ENCODE measurements at places on chromosomes 7 and 10.

DNA sequence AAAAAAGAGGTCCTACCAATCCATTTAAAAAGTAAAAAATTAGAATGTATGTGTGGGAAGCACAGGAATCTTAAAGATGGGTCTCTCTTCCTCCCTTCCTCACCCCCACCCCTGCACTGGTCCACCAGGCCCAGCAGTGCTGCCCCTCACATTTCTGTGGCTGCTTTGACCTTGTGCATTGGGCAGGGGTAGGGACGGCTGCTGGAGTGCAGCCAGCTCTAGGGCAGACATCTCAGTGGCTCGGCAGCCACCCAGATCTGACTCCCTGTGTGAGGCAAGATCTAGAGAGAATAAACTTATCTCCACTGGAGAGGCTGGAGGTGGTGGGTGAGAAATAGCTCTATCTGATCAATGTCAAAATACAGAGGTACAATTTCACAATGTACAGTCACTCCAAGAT is 6.7 kb downstream of the FAM180A start:
- DNase-seq = no peak

DNA sequence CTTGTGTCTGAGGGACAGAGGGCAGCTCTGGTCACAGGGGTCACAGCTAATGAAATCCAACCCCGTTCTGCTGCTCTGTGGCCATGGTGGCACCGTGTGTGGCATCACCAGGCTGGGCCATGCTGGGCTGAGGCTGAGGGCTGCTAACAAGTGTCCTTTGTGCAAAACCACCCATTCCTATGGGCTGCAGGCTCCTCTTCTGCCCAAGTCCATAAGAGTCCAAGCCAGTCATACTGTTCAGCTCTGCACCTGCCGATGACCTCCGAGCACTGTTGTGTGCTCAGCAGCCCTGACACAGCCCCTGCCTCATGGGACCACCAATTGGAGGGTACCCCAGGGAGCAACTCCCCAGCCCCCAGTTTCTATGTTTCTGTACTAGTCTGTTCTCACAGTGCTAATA is 133.1 kb downstream of the WDR11 start:
- no peak for DNase-seq

DNA sequence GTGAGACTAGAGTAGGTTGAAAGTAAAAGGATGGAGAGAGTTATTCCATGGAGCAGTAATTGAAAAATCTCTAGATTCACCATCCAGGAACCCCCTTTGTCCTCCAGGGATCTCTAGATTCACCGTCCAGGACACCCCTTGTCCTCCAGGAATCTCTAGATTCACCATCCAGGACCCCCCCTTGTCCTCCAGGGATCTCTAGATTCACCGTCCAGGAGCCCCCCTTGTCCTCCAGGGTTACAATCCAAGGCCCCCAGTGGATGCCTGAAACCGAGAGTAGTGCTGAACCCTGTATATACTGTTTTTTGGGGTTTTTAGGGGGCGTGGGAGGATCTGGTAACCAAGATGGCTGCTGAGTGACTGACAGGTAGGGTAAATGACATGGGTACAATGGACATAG is 38.3 kb upstream of the PPP2R2D start:
- DNase-seq = no peak

DNA sequence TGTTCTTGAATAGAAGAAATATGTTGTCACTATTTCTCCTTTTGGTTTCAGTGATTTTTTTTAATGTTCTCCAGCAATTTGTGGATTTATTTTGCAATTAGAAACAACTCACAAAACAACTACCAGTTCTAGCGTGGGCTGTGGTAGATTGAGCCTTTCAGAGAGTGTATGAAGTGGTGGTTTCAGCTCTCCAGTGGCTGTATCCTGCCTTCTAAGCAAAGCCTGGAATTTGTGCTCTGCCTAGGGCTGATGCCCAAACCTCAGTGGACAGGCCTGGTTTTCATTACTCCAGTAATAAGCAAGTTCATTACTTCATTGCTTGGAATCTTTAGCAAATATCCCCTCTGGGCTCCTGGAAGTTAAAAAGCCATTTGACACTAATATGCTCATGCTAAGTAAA is 35.9 kb downstream of the APBB1IP start:
- no peak for DNase-seq

- DNase-seq = no peak
These were observed 80.4 kb downstream of the SEMA3A start for GRCh38 chr7:84113906-84114850.

DNA sequence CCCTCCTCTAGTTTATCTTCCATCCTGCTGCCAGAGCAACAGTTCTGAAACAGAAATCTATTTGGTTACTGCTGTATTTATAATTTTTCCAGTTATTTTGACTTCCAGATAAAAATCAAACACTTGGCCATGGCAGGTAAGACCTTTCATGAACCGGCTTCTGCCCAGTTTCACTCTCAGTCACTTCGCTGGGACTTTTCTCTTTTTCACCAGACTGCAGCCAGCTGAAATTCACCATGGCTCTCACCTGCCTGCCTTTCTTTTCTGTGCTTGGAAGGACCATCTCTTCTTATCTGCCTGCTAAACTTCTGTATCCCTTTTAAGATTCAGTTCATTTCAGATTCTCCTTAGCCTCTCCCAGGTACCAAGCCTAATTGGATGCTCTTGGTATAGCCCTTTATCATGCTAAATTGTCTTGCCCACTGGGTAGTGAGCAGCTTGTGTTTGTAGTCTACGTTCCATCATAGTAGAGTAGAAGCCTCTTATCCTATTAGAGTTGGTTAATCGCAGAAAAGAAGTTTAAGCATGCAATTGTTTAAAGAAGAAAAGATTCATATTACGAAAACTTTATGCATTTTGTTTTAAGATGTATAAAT is 71.7 kb downstream of the TAF3 start:
- no peak for DNase-seq

DNA sequence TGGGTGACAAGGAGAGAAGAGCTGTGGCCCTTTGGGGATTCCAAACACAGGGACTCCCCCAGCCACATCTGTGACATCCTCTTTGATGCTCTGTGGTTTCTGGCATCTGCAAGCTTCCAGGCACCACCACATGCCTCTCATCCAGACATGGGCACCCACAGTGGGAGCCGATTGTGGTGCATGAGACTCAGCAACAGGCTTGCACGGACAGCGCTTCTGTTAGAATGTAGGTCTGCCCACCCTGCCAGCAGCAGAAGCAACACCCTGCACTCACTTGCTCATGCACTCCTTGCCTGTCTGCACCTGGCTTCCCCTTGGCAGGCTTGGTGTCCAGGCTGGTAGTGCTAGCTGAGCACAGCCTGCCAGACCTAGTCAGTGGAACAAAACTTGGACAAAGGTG is 735.0 kb upstream of the ZWINT start:
- no peak for DNase-seq

- no peak for DNase-seq
These were observed 63.4 kb upstream of the GSDME start for GRCh38 chr7:24820730-24821044.

DNA sequence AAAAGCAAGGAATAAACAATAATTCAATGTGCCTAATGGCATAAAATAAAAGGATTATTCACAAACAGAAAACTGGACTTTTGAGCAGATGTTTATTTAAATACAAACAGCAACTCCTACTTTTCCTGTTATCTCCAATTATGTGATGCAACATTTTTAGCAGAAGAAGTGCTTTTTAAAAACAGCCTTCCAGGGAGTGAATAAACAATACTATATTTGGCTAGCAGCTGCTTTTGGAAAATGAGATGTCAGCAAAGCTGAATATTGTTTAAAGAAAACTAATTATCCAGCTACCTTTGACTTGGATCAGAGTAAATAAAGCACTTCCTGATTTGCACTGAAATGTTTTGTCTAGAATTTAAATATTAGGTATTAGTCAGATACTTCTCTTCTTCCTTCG is 23.2 kb downstream of the CDK1 start:
- no peak for DNase-seq

GRCh38 chr7:157682946-157683746 is 346.3 kb downstream of the DNAJB6 start:
- DNase-seq = no peak

DNA sequence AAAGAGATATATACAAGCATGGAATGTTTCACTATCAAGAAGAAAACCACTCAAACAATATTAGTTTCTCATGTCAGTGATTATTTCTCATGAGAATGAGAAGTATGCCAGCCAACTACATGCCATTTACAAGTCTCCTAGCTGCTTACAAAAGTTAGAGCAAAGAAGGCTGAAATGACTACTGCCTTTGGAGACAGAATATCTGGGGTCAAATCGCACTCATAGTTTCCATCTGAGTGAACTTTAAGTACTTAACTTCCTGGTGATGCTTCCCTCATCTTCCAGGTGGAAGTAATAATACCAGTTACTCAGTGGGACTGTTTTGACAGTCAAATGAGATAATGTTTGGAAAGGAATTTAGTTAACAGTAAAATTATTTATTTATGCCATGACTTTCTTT is 42.0 kb upstream of the RHOBTB1 start:
- DNase-seq = no peak

GRCh38 chr7:121202125-121202524 is 126.7 kb upstream of the WNT16 start:
- DNase-seq = no peak

GRCh38 chr7:39488467-39489393 is 77.5 kb upstream of the YAE1 start:
- no peak for DNase-seq

- DNase-seq = no peak
These were observed 4.3 kb downstream of the SLC29A3 start for GRCh38 chr10:71323407-71323806.

GRCh38 chr7:154853063-154853726 is 149.7 kb downstream of the PAXIP1 start:
- no peak for DNase-seq

DNA sequence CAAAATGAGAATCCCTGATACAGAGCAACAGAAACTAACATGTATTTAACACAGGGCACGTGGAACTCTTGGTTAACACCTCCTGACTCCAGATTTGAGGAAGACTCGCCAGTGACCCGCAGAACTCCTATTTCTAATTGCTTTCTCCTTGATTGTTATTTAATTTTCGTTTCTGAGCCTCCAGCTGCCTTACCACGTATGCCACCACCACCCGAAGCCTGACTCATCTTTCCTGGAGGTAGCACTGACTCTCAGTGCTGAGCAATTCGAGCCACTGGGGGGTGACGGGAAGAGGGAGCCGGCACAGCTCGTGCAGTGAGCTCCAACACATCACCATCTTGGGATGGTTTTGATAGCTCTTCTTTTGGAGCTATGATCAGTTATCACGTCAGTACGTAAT is 273.9 kb upstream of the MGMT start:
- DNase-seq = no peak

DNA sequence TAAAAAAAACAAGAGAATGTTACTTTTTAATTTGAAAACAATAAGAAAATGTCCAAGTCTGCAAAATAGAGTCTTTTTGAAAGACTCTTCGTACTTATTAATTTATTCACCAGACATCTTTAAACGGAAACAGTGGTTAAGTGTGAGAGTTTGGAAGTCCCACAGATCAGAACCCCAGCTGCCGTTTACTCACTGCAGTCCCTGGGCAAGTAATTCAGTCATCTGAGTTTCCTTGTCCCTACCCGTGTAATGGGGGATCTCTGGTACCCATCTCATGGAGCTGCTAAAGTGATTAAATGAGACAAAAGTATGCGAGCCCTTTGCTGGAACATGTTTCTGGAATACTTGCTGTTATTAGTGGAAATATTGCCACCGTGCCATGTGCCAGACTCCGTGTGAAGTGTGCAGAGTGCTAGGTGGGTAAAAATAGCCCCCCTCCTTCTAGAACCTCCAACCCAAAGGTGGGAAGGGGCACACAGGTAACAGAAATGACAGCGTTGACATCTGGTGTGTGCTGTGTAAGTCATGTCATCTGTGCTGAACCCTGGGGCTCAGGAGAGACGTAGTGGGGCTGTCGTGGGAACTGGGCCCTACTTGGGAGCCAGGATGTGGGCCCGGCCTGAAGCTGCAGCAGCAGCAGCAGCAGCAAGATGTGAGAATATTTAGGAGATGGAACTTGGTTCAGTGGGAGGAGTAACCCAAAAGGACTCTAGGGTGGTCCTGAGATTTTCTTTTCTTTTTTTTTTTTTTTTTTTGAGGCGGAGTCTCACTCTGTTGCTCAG is 140.5 kb downstream of the CUX1 start:
- no peak for DNase-seq

GRCh38 chr10:76136961-76137360 is 705.5 kb downstream of the LRMDA start:
- no peak for DNase-seq

DNA sequence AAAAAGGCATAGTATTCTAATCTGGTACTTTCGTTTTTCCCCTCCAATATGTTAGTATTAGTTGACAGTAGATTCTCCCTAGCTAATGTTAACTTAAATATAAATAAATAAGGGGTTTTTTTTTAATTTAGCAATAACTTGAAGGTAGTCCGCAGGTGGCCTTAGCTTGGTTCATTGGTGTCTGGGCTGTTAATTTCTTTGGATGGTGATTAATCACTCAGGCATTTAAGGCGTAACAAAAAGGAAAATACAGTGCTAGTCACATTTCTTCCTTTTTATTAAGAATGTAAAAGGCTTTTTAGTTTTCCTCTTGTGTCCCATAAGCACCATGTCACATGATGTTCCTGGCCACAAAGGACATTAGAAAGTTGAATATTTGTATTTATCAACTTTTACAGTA is 161.0 kb upstream of the POT1 start:
- DNase-seq = no peak

GRCh38 chr10:11113156-11113555 is 95.5 kb downstream of the CELF2 start:
- DNase-seq = no peak

- DNase-seq = peak; percentile 12
These were observed 125.6 kb downstream of the CYP26A1 start for GRCh38 chr10:93199191-93199751.

DNA sequence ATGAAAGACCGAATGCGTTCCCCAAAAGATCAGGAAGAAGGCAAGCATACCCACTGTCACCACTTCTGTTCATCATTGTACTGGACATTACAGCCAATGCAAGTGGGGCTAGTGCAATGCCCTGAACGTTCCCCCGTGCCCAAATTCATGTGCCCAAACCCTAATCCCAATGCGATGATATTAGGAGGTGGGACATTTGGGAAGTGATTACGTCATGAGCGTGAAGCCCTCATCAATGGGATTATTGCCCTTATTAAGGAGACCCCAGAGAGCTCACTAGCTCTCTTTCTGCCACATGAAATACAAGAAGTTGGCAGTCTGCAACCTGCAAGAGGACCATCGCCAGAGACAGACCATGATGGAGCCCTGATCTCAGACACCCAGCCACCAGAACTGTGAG is 511.4 kb upstream of the TPK1 start:
- DNase-seq = no peak

DNA sequence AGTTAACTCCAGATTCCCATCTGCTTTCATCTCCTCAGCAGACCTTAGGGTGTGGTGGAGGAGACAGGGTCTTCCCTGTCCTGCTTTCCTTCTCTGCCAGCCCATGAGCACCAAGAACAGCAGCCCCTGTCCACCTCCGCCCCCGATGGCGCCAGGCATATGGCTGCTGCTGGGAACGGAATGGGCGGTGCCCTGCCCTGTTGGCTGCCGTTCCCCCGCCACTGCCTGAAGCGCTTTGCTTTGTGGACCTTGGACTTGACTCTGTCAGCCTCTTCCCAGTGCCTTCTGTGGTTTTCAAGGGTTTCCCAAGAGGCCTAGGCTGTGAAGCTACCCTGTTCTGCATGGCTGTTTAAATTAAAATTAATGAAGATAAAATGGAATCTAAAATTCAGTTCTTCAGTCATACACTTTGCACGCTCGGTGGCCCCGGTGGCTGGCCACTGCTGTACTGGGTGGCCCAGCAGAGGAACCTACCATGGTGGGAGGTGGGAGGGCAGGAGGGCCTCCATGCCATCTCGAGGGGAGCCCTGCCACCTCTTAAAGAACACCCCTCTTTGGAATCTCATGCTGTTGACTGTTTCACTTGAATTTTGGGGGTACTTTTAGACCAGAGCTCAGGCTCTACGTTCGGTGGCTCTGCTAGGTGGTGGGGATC is 78.7 kb downstream of the NKX6-2 start:
- no peak for DNase-seq

GRCh38 chr7:157941210-157941609 is 604.4 kb downstream of the DNAJB6 start:
- no peak for DNase-seq
